RPMI8226 (cell line): ENCODE measurements at places on chromosomes 11 and 22.
A peak's percentile ranks its signal among the peaks of the same experiment; 100 is the strongest.

- DNase-seq: no peak
Observed at GRCh38 chr11:26842478-26843282, 120.8 kb upstream of the SLC5A12 start.

DNA sequence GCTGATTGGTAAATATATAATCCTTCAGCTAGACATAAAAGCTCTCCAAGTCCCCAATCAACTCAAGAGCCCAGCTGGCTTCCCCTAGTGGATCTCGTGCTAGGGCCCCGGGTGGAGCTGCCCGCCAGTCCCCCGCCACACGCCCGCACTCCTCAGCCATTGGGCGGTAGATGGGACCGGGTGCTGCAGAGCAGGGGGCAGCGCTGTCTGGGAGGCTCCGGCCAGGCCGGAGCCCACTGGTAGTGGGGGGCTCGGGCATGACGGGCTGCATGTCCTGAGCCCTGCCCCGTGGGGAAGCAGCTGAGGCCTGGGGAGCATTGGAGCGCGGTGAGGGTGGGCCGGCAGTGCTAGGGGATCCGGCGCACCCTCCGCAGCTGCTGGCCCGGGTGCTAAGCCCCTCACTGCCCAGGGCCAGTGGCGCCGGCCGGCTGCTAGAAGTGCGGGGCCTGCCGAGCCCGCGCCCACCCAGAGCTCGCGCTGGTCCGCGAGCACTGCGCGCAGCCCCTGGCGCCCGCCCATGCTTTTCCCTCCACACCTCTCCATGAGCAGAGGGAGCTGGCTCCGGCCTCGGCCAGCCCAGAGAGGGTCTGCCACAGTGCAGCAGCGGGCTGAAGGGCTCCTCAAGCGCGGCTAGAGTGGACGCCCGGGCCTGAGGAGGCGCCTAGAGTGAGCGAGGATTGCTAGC is 1680.6 kb upstream of the RAG2 start:
- no peak for DNase-seq

GRCh38 chr11:3841426-3842350 is 929 bp upstream of the RHOG start:
- DNase-seq: peak; percentile 84

- DNase-seq: peak; percentile 39
Observed at GRCh38 chr11:41201156-41201555, 258.3 kb downstream of the LRRC4C start.

GRCh38 chr11:7436657-7437056 is 48.6 kb upstream of the OLFML1 start:
- peak; percentile 46 for DNase-seq

GRCh38 chr11:64089493-64089892 is 53.8 kb downstream of the FLRT1 start:
- DNase-seq: no peak
